ENCODE measurements at places on chromosomes 2 and 18. TPM values are rescaled to one million over a fixed set of nuclear protein-coding genes. Genes with fewer than 3 reads are reported as not detected.

C2orf78 gene
- total RNA-seq: not detected

ALK gene
- total RNA-seq: under 0.01 TPM

SERPINB10 gene
- total RNA-seq: not detected

GALNT14 gene
- total RNA-seq: 0.12 TPM

HOXD3 gene
- total RNA-seq: not detected

CERKL gene
- not detected for total RNA-seq

MAP3K19 gene
- not detected for total RNA-seq

ALPI gene
- not detected for total RNA-seq

TMEFF2 gene
- 0.12 TPM for total RNA-seq

TSPYL6 gene
- total RNA-seq: not detected

MOGAT1 gene
- not detected for total RNA-seq

PRSS56 gene
- not detected for total RNA-seq

MEP1B gene
- total RNA-seq: 0.12 TPM

SLC19A3 gene
- total RNA-seq: 2.1 TPM

CELF4 gene
- total RNA-seq: not detected

VPS54 gene
- total RNA-seq: 13.2 TPM

ZAP70 gene
- not detected for total RNA-seq

NYAP2 gene
- total RNA-seq: not detected

NAT8 gene
- not detected for total RNA-seq

AQP4 gene
- not detected for total RNA-seq

KIF5C gene
- 0.08 TPM for total RNA-seq

PLGLB2 gene
- total RNA-seq: 0.23 TPM

CTLA4 gene
- not detected for total RNA-seq

MC5R gene
- not detected for total RNA-seq

XIRP2 gene
- under 0.01 TPM for total RNA-seq

TUBB6 gene
- 821 TPM for total RNA-seq

DSC1 gene
- not detected for total RNA-seq

ITPRIPL1 gene
- 0.75 TPM for total RNA-seq

CGREF1 gene
- total RNA-seq: 15.8 TPM

IWS1 gene
- total RNA-seq: 41.2 TPM

MDH1B gene
- 0.83 TPM for total RNA-seq

SLC4A3 gene
- 1.7 TPM for total RNA-seq

CHST10 gene
- total RNA-seq: 4.3 TPM

TMEM18 gene
- total RNA-seq: 8.0 TPM

CPO gene
- 0.47 TPM for total RNA-seq
